ENCODE measurements at places on chromosomes 6 and 20.
A peak's percentile ranks its signal among the peaks of the same experiment; 100 is the strongest.

DNA sequence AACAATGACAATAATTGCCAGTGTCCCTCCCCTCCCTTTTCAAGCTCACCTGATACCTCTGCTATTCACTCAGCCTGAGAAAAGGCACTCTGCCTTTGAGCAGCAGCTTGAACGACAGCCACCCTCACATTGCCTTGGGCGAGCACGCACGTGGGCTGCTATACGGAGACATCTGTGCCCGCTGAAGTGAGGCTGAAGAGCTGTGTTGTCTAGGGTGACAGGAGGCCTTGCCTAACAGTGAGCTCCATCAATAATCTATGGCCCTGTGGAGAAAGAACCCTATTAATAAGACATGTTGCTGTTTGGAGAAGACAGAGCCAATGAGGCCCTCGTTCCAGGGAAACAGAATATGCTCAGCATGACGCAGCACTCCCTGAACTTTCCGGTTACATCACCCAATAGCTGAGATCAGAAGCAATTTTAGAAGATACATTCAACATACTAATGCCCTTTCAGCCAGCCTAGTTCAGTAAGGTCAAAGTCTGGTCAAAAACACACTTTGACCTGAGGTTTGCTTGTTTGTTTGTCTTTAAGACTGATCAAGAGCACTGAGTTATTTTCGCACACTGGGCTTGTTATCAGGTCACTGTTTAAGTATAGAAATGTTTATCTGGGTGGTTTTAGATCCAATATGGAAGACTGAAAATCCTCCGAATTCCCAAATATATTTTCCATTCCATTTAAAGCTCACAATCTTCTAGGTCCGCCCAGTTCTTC lies 30.6 kb downstream of the RBM24 start:
- DNase-seq = peak; percentile 32

DNA sequence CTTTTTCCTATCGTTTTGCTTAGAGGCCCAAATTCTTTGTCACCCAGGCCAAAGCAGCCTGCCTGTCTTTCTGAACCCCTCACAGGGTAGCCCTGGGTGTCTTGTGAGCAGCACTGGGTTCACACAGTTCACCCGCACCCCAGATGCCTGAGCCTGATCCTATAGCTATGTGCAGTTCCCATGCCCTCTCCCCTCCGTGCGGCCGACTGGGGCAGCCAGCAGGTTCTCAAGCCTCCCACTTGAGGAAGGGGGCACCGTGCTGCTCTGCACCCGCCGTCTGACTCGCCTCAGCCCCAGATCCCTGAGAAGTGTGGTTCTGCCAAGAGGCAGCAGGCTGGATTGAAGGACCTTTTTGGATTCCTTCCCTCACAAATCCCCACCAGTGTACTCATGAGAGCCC lies 89.0 kb downstream of the PSMB1 start:
- DNase-seq = no peak

GRCh38 chr6:129212081-129212480 lies 329.1 kb downstream of the LAMA2 start:
- DNase-seq = no peak

- DNase-seq = no peak
Measured at GRCh38 chr6:67285770-67286495, 1349.1 kb upstream of the ADGRB3 start.

GRCh38 chr20:34871966-34872621 lies 562 bp downstream of the GGT7 start:
- DNase-seq = no peak

DNA sequence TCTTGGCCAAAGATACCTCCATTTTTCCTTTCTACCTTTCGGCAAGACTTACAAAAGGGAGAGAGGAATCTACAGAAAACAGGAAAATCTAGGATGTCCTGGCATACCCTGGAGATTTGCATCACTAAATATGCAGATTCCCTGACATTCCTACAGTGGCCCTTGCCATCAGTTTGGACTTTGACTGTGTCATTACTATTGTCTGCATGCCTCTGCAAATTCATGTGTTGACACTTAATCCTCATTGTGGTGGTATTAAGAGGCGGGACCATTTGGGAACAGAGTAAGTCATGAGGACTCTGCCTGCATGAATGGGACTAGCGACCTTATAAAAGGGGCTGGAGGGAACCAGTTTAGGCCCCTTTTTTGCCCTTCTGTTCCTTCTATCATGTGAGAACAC lies 50.5 kb upstream of the DTNBP1 start:
- no peak for DNase-seq

All from epithelial cell of proximal tubule (primary cell).